ENCODE measurements at places on chromosomes 3 and 15.

DNA sequence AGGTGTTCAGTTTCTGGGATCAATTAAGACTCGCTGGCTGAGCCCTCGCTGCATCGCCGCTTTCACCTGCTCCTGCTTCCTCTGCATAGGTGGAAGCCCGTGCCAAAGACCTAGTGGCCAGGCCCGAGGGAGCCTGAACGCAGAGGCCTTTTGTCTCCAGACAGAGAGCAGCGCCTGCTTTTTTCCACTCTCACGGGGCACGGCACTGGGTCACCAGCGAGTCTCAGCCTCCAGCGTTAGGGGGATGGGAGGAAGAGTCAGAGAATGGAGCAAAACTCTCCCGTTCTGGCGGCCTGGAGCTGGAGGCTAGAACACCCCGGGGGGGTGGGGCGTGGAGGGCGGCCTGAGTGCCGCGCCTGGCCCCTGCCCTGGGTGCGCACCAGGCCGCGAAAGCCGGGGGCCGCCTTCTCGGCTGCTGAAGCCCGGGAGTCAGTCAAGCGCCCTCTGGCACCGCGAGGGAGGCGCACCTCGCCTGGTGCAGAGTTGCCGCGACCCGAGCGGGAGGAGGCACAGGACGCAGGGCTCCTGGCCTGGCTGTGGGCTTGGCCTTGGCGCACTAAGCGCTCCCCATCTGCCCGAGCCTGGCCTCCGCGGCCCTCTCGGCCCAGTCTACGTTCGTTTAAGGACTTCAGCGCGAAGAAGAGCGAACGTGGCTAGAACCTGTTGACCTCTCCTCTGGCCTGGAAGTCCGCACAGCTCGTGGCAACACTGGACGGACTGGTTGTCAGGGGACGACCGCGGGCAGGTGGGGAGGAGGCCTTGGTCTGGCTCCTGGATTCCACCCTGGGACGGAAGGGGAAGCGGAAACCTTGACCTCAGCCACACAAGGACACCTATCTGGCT is 21.5 kb downstream of the NR2F2 start:
- no peak for DNase-seq

DNA sequence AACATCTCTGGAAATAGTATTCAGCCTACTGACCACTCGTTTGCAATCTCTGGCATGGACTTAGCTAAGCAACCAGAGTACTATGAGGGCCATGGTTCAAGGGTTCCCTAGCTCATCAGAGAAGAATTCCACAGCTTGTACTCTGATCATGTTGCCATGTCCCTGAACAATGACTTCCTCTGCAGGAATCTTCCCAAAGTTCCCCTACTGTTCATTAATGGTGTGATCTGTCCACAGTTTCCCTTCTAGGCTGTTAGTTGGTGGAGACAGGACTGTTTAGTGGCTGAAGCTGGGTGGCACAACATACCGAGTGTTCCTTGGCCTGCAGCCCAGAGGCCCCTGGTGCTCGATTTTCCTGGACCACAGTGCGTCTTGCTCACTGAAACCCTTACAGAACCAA is 44.4 kb upstream of the GALNT15 start:
- peak; percentile 83 for DNase-seq

DNA sequence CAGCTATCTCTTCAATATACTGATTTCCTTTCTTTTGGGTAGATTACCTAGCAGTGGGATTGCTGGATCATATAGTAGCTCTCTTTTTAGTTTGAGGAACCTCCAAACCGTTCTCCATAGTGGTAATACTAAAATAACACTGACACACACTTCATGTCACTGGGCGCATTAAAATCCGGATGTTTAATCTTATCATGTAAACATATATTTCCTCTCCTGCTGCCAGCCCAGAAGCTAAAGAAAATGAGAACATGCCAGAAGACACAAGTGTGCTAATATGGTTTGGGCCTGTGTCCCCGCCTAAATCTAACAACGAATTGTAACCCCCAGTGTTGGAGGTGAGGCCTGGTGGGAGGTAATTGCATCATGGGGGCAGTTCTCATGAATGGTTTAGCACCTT is 23.6 kb upstream of the KCNMB2 start:
- no peak for DNase-seq

DNA sequence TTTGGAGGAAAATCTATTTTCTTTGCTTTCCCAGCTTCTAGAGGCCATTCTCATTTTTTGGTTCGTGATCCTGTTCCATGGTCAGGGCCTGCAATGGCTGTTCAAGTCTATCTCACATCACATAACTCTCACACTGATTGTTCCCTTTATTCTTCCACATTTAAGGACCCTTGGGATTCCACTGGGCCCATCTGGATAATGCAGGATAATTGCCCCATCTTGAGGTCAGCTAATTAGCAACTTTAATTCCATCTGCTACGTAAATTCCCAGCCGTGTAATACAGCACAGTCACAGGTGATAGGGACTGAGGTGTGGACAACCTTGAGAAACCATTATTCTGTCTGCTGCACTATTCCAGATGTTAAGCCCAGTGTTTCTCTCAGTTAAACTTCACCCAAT is 311.6 kb upstream of the CNTN4 start:
- DNase-seq: no peak

DNA sequence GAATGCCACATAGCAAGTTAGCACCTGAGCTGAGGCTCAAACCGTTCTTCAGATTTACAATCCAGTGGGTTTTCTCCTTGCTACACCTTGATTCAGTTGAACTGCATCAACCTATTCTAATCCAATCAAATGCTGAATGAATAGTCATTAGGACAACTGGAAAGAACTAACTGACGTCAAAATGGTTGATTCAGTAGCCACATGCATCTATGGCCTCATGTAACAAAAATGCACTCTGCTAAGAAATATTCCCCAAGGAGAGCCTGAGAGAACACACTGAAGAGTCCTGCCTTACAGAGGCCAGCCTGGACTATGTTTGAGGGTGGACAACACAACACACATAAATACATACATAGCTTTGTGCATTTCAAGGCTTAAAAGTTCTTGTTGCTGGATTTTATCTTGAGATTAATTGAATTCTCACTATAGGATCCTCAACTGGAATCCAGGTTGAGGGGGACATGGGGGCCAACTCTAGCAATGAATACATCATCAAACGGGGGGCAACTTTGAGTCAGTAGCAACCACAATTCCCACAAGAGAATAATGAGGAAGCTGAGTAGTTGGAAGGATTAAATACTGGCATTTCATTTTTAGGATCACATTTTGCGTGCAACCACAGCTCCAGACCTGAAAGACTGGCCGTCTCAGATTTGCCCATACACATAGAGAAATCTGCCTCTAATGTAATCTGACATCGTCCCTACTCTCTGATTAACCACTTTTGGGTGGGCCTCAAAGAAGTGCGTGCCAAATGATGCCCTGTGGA is 280.2 kb upstream of the ICE2 start:
- peak; percentile 67 for DNase-seq

GRCh38 chr3:143653493-143653892 is 194.8 kb downstream of the SLC9A9 start:
- no peak for DNase-seq

DNA sequence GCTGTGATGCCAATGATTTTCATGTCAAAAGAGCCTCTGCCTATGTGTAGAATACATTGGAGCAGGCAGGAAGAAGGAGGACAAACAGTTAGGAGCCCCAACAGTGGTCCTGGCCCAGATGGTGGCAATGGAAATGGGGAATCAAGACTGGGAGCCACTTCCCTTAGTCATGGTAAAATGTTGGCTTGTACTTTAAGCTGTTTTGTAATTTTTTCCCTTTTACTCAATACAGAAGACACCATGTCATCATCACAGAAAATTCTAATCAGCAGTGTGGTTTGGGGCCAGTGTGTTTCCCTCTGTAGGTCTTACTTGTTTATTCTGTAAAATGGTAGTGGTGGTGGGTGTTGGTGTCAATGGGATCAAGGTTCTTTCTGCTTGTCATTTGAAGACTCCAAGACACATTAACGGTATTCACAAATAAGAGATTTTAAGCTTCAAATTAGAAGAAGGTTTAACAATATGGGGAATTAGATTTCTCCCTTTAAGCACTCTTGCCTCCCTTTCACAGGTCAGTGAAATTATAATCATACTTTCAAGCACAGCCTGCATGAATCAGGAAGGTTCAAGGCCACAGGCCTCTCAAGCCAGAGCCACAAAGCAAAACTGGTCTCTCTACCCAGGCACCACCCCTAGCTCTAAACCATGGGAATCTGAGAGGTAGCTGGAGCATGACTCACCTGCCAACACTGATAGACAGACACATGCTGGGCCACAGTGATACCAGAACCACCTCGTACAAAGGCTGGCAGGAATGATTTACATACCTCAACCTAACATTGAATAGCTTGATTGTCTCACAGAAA is 24.9 kb downstream of the SIAH2 start:
- DNase-seq: no peak

- DNase-seq: no peak
These were observed 6.4 kb downstream of the BDH1 start for GRCh38 chr3:197549261-197549885.

- DNase-seq: no peak
These were observed 195.6 kb upstream of the CNTN4 start for GRCh38 chr3:1903111-1903510.

DNA sequence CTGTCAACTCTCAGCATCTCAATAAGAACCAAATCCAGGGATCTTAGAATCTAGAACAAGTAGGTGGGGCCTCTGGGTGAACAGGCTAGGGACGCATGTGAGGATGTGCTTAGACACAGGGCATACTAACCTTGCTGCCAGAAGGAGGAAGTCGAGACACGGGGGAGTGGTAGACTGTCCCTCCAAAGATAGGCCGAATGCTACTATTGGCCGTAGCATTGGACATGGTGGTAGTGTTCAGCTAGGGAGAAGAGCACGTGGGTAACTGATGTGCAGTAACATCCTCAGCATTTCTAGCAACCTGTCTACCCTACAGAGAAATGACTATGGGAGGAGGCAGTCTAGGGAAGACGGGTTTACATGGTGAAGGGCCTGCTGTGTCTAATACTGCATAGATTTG is 15.6 kb downstream of the RCCD1 start:
- no peak for DNase-seq

DNA sequence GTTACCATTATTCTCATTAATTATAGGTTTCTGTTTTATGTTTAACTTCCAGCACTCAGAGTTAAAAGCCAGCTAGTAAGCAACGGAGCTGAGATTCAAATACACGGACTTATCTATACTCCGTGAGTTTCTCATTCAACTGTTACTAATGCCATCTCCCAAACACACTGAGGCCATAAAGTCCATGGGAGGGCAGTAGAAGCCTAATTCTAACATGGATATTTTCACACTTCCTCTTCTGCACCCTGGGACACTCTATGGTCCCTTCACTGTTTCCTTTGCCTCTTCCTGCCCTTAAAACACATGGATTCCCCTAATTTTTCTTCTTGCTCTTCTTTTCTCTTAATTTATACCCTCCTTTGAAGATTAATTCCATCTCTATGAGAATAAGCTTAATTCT is 245.0 kb downstream of the KLF13 start:
- DNase-seq: no peak

- no peak for DNase-seq
These were observed 287.8 kb upstream of the MCTP2 start for GRCh38 chr15:93943586-93943985.

GRCh38 chr15:72785432-72785831 is 1.9 kb upstream of the ADPGK start:
- no peak for DNase-seq

DNA sequence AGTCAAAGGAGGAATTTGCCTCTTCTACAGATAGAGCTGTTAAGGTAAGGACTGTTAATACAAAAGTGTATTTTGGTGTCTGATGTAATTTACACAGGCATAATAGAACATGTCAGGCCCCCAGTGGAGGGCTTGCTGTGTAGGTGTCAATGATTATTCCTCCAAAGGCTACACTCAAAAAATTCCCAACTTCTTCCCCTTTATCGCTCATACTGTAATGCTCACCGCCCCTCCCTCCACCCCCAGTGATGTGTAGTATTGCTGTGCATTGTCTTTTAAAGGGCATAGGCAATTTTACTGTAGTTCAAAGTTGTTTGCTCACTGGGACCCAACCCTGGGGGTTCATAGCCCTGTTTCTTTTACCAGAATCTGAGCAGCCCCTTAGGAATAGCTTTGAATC is 32.2 kb downstream of the NSUN3 start:
- DNase-seq: no peak

DNA sequence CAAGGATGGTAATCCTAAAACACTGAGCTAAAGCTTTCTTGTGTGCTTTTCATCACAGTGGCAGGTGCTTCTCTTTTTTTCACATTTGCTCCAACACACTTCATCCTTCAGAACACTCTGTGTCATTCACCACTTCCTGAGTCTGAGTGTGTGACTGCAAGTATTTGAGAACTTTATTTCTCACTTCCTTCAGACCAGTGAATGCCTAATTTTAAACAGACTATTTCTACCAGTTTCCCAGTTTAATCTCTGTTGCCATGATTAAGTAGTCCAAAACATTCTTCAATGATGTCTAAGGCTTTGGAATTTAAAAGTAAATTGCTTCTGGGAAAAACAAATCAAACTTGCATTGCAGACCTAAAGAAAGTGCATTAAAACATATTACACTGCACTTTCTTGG is 541.2 kb downstream of the RBMS3 start:
- DNase-seq: peak; percentile 49

DNA sequence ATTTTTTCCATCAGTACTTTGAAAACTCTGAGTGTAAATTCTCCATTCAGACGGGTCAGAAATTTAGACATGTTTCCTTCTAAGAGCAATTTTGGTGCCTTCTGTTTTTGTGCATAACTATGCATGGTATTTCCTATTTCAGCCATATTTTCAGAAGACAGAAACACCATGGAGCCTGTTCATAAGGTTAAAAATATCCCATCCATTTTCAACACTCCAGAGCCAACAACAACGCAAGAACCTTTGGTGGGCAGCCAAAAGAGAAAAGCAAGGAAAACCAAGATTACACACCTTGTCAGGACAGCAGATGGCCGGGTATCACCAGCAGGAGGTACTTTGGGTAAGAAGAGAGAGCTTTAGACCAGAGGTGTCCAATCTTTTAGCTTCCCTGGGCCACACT is 275.6 kb downstream of the BBX start:
- DNase-seq: no peak

- DNase-seq: peak; percentile 50
These were observed 106.4 kb upstream of the SLC2A2 start for GRCh38 chr3:171132873-171133272.

GRCh38 chr15:39641191-39641889 is 60.5 kb downstream of the THBS1 start:
- no peak for DNase-seq

DNA sequence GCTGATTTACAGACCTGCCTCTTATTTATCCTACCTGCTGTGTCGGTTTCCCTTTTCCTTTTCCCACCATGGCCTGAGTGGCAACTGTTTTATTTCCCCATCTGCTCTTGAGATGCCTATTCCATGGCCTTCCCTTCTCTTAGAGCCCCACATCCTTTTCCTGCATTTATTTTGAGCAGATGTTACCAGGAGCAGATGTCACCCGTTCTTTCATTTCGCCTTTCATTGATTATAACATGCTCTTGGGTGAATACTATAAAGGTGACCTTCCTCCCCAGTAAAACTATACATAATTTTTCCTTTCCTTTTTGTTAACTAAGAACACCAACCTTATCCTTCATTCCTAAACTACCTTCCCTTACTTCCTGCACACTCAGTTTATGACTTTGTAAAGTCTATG is 8.5 kb upstream of the P2RY1 start:
- no peak for DNase-seq
